ENCODE measurements at places on chromosomes 1 and 21.

- no peak for DNase-seq
Measured at GRCh38 chr1:4310396-4310923, 343.9 kb upstream of the AJAP1 start.

DNA sequence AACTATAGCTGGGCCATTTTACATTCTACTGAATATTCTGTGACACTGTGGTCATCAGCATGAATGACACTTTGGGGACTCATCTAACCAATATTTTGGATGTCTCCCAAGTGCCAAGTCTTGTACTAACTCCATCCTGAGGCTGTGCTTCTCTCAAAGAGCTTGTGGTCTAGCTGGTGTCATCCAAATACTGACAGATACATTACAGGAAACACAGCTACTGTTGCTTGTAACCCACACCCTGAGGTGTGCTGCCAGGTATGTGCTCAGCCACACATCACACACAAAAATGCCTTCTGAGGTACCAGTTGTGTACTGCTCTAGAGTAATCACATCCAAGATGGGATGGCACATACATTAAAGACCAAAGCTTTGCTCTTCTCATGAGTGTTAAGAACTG, 81.6 kb downstream of the ST6GALNAC5 start:
- DNase-seq = no peak

DNA sequence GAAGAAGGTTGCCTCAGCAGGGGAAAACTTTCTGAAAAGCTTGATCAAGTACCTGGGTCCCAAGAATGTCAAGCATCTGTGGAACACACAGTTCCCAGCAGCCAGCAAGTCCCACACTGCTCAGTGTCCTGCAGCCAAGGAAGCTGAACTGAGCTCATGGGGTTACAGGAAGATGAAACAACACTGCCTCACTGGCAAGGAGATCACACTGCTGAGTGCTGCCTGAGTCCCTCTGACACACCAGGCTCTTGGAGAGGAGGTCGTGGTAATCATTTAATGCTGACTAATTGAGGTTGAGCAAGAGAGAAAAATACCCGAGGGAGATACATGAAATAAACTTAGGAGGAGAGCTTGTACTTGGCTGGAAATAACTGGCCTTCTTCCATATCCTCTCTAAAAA, 75.2 kb downstream of the MPZL1 start:
- no peak for DNase-seq

GRCh38 chr1:151072224-151072623, 1.7 kb downstream of the GABPB2 start:
- no peak for DNase-seq

- no peak for DNase-seq
Measured at GRCh38 chr21:14520535-14520934, 25.6 kb downstream of the SAMSN1 start.

DNA sequence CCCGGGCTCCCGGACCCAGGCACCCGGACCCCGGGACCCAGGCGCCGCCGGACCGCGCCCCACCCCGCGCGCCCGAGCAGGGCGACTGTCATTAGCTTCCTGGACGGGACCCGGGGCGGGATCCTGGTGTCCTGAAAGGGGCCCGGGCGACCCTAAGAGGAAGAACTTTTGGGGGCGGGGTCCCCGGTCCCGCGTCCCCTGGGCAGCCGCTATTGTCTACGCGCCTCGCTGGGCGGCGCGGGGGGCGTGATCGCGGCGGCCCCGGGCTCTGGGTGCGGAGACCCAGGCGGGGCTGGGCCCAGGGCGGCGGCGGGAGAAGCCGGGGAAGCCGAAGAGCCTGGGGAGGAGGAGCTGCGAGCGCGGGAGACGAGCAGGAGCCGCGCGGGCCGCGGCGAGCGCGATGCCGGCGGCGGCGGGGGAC, 465 bp downstream of the HUNK start:
- no peak for DNase-seq

Measured in effector memory CD4-positive, alpha-beta T cell (primary cell).